ENCODE measurements at places on chromosomes 3 and 15.

- no peak for DNase-seq
These were observed 1199.1 kb downstream of the SI start for GRCh38 chr3:163879172-163879571.

DNA sequence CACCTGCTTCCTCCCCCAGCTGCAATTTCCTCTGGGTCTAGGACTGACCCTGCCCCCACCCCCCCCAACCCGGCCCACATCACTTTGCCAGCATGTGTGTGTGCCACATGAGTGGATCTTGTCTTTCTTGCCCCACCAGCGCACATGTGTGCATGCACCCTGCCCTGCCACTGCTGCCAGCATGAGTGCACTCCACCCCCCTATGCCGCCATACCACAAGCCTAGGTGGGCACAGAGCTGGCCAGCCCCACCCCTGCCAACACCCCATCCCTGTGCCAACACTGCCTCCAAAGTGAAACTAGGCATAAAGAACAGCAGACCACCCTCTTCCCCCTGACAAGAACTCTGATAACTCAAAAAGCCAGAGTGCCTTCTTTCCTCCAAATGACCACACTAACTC lies 296.3 kb upstream of the SGO1 start:
- no peak for DNase-seq

DNA sequence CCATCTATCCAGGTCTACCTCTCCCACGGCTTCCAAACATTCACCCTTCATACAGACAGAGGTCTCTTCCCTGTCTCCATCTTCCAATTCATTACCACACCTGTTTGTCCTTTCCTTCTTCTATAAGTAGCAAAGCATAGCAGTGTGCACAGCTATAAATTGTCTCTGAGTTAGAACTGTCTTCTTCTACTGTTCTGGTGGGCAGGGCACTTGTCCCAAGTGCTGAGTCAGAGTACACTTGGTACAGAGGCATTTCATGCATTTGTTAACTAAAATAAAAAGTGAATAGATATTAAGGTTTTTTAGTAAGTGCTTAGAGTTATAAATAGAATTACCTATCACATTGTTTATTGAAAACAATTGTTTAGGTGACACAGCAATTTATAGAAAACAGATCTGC lies 150.1 kb upstream of the CCDC54 start:
- DNase-seq: no peak

DNA sequence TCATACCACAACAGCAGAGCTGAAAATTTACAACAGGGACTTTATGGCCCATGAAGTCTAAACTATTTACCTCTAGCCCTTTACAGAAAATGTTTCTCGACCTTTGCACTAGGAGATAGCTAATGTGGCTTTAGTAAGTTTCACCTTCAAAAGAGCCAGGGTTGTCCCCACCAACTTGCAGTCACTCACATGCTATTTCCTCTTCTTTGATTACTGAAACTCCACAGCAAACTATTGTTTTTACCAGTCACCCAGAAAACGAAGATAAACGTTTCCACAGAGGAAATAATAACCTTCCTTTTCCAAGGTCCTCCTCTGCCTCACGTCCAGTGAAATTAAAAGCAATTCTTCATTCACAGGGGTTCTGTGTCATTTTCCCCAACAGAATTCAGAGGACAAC lies 48.2 kb downstream of the WWTR1 start:
- DNase-seq: no peak

GRCh38 chr3:123949641-123950040 lies 11.4 kb downstream of the CCDC14 start:
- DNase-seq: no peak

DNA sequence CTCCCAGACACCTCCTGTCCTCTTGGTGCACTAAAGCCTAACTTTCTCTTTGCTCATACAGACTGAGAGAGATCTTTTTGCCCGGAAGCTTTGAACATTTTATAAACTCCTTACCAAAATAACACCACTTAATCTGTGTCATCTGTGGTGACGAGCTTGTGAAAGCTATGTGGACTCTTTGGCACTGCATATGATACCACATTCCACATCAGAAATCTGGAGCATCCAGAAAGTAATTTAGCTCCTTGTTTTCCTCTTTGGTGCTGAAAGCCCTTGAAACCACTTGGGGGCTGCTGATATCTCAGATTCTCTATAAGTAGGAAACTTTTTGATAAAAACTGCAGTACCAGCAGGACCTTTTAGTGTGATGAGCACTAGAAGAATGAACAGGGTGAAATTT lies 128.3 kb downstream of the ALCAM start:
- DNase-seq: no peak

- DNase-seq: no peak
These were observed 16.8 kb downstream of the HEMK1 start for GRCh38 chr3:50585919-50586762.

- DNase-seq: no peak
These were observed 52.5 kb downstream of the ATP10A start for GRCh38 chr15:25810631-25811091.

DNA sequence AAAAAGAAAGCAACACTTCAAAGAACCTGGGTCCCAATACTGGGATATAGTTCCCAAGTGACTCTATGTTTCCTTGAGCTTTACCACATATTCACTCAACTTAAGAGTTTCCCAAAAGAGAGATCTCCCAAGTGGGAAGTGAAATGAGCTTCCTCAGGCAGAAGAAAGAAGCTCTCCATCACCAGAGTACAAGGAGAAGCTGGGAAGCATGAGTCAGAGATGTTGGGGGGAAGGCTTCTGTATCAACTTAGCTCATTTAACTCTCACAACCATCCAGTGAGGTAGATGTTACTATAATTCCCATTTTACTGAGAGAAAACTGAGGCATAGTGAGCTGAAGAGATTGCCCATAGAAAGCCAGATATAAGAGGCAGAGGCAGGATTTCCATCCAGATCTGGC lies 47.0 kb upstream of the TRIM42 start:
- DNase-seq: no peak

GRCh38 chr3:173429527-173429926 lies 32.0 kb downstream of the NLGN1 start:
- no peak for DNase-seq

- no peak for DNase-seq
These were observed 30.7 kb upstream of the CHD2 start for GRCh38 chr15:92869263-92869940.

DNA sequence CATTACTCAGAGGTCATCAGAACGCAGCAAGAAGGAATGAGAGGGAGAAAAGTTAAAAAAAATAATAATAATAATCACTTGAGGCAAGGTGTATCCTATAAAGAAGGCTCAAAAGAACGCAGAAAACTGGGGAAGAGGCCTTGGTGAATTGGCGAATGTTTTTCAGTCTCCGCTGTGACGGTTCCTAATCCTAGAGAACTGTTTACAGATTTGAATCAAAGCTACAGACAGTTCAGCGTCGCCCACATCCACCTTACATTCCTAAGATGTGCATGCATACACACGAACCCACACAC lies 634 bp downstream of the ZMAT3 start:
- no peak for DNase-seq

DNA sequence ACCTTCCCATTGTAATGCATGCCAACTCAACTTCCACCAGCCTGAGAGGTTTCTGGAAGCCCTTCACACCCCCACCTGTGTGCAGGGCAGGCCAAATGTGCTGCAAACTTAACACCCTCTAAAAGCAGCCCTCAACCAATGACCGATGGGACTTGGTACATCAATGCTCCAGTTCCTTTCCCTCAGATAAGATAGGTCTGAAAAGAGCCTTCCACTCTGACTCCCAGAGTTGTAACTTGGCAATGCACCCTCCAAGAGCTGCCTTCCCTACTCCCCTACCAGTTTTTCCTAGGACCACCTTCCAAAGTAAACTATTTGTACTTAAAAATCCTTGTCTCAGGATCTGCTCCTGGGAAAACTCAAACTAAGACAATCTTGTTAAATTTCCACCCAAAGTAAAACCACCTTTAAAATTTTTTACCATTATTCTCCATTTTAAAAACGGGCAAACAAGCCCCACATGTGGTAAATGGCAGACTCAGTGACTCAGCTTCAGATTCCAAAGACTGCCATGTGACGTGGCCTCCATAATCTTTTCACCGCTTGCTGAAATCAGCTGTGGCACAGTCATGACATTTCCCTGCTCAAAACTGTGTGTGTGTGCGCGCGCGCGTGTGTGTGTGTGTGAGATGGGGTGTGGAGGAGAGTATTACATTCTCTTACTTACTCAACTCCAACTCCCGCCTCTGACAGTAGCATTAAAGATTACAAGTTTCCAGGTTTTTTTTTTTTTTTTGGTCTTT lies 17.2 kb downstream of the RASGRP1 start:
- DNase-seq: no peak

- no peak for DNase-seq
These were observed 21.6 kb downstream of the ACSBG1 start for GRCh38 chr15:78212546-78213424.

DNA sequence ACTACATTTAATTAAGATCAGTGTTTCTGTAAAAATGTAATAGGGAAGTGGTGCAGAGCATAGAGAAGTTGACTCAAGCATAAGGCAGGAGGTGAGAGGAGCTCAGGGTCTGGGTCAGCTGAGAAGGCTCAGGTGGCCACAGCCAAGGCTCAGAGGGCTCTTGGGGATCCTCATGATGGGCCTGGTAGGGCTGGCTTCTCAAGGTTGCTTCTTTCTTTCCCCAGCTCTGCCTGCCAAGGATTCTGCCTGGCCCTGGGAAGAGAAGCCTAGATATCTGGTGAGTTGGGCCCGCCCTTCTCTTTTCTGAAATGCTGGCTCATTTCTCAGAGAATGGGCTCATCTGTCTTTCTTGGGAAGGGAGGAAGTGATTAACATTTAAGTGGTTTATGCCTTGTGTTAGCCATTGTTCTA lies 6.5 kb downstream of the ZNF589 start:
- no peak for DNase-seq

GRCh38 chr3:178022599-178022998 lies 513.6 kb upstream of the KCNMB2 start:
- no peak for DNase-seq

DNA sequence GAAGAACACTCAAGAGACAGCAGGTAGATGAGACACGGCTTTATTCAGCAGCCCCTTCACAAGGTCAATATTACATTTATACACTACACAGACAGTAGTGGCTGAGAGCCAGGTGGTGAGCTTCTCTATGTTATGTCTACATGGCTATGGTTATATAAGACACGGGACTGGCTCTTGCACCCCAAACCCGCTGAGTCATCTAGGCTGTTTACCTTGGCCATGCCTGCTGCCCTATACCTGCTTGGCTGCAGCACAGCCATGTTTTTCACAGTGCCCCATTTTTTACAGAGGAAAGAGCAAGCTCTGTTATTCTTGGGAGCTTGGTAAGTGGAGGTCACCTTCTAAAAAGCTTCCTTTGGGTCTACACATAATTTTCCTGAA lies 231.6 kb downstream of the IGSF11 start:
- DNase-seq: no peak

DNA sequence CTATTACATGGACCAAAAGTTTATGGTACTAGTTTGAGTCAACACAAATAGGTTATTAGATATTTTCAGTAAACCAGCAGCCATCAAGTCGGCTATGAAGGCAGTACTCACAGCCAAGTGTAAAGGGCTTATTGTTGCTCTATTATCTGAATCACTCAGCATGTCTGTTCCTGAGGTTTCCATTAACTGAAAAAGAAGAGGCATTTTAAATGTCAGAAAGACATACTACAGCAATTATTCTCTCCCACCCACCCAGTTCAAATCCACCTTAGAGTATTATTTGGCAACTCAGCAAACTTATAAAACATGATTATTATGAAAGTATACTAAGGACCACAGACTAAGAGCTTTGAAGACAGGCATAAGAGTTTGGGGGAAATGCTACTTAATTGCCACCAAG lies 93.1 kb downstream of the BTD start:
- DNase-seq: no peak

DNA sequence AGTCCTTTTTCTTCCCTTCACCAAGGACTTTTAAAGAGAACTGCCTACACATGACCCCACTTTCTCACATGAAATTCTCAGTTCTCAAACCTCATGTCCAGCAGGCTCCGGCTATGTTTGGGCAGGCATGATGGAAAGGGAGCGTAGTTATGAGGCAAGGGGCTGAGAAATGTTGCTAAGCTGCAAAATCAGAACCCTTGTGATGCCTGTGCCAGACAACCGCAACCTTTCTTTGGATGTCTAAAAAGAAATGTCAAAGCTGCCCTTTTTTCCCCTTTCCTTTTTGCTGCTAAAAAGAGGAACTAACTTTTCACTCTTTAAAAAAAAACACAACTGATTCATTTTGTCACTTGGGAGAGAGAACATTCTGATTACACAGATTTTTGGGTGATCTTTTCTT lies 19.2 kb downstream of the GNB4 start:
- DNase-seq: no peak

DNA sequence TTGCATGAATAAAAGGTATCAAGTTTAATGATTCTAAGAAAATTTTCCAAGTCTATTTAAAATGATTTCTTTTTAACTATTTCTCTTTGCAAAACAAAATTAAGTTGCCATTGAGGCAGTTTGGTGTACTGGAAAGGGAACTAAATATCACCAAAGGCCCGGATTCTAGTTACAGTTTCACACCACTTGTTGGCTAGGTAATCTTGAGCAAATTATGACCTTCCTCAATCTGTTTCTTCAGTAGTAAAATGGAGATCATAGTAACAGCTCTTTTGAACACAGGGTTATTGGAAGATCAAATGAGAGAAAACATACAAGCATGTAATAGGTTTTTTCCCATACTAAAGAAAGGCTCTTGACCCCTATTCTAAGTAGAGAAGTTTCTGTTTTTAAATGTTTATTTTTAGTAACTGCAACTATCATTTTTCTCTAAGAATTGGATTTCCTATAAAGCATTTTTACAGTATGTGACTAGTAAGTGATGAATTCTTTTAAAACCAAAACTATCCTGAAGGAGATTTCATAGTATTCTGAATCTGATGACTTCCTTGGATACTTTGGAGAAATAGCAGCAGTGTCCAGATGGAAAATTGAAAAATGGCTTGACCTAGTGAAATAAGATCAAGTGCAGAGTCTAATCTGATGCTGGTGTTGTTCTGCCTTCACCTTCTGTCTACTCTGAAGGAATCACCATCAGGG lies 15.7 kb downstream of the SCAANT1 start:
- no peak for DNase-seq

DNA sequence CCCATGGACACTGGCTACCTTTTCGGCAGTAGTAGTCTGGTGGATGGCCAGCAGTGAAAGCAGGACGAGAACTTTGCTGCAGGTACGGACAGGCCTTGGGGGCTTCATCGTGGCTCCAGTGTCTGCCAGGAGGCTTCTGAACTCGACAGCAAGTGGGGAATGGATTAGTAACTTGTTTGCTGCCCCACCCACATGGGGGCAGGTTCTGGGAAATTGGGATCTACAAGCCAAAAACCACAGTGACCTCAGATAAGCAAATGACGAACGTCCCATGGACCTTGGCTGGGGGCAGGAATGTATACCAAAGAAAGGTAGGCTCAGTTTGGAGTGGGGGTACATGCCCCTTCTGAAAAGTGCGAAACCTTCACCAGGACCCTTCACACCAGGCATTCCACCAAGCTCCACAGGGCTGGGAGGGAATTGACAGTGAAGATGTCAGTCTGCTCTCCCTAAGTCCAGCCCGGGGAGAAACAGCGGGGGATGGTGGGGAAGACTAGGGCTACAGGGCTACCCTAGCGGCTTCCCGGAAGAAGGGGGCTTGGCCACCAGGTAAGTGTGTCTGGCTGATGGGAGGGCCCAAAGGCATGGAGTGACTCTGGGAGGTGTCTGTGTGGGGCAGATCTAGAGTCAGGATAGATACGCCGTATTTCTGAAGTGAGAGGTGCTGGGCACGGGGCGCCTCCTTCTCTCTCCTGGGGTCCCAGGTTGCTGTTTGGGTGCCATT lies at the start of gene ITIH4:
ITIH4 (minus strand) TSS at position 138 of the 724 bp plus-strand sequence; CDS start at position 108, 30 bp downstream.
- no peak for DNase-seq

GRCh38 chr15:78229431-78230406 lies 4.6 kb downstream of the ACSBG1 start:
- DNase-seq: no peak

All from T-helper 22 cell (primary cell).